ENCODE measurements at places on chromosomes 7 and 10.

DNA sequence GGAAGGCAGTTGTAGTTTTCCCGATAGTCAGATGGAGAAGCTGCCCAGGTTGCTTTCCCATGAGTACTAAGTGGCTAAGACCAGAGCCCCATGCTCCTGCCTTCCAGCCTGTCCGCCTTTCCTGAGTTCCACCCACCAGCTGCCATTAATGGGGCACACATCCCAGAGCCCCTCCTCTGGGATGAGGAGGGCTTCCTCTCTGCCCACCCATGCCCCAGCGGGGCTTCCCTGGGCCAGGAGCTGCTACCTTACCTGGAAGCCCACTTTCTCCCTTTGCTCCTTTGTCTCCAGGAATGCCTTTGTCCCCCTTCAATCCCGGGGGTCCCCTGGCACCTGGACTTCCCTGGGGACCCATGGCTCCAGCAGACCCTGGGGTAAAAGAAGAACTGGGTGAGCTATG is 7.8 kb downstream of the SFTPD start:
- peak; percentile 73 for DNase-seq

DNA sequence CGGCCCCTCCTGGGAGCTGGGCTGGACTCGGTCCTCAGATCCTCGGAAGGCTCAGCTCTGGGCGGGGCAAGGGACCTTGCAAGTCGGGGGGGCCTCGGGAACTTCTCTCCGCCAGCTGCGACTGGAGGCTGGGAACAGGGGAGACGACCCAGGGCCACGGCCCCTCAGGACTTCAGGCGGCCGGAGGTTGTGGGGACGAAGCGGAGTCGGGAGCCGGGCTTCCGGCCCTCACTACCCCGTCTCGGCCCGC is 2.6 kb downstream of the ADIRF start:
- no peak for DNase-seq

- no peak for DNase-seq
Measured at GRCh38 chr7:39299695-39300094, 266.5 kb upstream of the YAE1 start.

GRCh38 chr7:45367026-45367425 is 207.1 kb upstream of the ADCY1 start:
- no peak for DNase-seq

DNA sequence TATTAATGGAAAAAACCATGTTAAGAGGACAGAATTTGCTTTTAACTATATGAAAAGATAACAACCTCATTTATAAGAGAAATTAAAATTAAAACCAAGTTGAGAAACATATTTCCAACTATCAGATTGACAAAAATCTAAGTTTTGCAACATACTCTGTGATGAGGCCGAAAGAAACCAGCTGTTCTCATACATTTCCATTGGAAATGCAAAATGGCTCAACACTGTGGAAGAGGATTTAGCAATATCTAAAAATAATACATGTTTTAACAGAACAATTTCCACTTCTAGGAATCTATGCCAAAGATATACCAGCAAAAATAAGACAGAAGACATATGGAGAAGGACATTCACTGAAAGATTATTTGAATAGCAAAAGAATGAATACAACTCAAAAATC is 268.8 kb downstream of the DYNC1I1 start:
- DNase-seq: no peak

GRCh38 chr10:71090330-71090729 is 122.0 kb upstream of the UNC5B start:
- peak; percentile 40 for DNase-seq

DNA sequence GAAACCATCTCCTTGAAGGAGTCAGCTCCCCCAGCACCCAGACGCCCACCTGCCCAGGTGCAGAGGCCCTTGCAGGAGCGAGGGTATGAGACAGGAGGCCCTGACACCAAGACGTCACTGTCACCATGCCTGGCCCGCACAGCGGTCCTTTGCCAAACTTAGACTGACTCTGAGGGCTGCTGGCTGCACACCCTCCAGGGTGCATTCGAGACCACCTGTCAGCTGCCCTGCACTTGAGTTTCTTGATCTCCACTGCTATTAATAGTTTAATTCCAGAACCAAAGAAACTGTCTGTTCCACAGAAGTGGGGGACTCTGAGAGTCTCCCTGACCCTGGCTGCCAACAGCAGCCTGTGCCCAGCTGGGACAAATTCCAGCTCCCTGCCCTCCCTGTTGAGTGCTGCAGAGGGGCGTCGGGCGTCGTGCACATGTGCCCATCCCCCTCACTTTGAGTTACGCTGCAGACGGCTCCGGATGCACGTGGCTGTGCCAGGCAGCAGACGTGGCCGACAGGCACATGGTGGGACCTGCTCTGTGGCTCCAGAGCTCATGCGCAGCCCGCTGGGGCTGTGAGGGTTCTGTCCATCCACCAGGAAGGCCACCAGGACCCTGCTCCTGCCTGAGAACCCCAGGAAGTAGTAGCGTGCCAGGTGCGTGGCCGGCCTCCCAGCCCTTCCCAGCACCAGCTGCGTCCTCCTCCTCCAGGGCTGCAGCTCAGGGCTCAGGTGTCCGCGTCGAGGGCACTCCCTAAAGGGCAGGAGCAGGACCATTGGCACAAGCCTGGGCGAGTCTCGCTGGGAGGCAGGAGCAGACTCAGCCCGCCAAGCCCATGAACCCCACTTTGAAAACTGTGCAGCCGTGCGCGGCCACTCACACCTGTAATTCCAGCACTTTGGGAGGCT is 24.8 kb downstream of the ELFN1 start:
- DNase-seq: no peak

DNA sequence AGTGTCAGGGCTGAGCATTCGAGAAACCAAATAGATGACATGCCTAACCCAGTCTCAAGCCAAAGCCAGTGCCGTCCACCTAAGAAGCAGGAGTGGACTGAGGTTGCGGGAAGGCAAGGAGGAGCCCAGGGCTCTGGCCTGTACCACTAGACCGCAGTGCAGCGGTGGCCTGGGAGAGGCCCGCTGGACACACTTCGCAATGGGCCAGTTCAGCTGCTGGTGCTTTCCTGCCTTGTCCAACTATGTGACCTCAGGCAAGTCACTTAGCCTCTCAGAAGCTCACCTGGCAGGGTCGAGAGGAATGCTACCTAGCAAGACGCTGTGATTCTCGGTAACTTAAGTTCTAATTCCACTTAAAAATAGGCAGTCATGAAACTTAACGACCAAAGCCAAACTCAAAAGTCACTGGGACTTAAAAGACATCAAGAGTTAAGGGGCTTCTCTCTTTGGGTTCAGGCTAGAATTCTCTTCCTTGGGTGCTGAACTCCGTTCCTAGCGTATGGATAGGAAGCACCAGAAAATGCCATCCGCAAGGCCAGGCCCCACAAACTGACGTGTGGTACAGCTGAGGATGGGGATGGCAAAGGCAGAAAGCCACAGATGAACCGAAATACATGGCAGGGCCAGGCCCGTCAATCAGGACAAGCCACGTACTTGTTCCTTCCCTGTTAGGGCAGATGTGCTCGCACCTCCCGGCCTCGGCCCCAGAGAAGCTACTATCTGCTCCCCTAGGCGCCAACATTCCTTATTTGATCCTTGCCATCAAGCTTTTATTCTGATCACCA is 34.2 kb downstream of the CTBP2 start:
- no peak for DNase-seq

DNA sequence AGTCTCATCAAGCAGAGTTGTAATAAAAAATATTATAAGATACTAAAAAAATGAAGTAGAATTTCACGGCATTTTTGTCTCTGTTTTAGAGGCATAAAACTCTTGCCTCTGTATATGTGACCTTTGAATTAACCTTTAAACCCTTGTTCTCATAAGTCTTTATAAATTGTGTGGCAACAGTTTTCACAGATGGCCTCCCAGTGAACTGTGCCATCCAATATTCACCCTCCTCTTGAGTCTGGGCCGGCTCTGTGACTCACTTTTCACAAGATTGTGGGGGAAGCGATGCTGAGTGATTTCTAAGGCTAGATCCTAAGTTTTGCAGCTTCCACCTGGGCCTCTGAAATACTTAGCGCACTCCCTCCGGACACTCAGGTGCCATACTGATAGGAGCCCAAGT is 4.6 kb upstream of the USP6NL start:
- no peak for DNase-seq

DNA sequence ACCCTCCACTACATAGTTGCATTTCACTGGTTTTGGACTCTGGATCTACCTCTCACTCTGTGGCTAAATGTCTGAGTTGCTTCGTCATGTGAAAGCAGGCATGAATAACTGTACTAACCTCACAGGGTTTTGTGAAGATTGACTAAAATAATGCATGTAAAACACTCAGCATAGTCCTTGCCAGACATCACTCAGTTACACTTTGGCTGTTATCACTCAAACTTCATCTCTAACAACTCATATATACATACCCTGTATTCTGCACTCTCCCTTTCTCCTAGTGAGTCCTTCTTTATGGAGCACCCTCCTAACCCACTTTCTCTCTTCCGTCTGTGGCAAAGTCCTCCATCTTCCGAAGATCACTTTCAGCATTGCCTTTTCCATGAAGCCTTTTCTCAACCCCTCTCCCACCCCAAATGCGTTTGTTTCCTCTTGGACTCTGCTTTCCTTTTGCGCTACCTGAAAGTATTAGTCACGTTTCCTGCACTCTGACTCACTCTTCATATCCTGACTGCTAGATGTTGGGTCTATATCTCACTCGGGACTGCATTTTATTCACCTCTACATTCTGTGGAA is 72.6 kb downstream of the OSBPL3 start:
- DNase-seq: no peak

DNA sequence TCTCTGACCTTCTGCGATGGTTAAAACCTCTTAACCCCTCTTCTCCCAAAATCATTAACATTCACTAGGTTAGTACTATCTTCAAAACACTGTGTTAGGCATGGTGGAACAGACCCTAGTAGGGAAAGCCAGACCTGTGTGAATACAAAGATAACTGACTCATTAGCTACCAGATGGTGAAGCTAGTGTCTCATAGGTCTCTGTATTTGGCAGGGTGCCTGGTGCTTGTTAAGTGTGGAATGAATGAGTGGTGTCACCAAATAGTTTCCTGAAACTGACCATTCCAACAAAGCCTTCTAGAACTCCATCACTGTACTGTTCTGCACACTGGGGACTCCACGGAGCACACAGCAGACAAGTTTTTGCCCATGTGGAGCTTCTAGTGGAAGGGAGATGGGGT is 27.7 kb upstream of the TM9SF3 start:
- DNase-seq: no peak

GRCh38 chr7:74217455-74218342 is 7.9 kb downstream of the LAT2 start:
- no peak for DNase-seq

DNA sequence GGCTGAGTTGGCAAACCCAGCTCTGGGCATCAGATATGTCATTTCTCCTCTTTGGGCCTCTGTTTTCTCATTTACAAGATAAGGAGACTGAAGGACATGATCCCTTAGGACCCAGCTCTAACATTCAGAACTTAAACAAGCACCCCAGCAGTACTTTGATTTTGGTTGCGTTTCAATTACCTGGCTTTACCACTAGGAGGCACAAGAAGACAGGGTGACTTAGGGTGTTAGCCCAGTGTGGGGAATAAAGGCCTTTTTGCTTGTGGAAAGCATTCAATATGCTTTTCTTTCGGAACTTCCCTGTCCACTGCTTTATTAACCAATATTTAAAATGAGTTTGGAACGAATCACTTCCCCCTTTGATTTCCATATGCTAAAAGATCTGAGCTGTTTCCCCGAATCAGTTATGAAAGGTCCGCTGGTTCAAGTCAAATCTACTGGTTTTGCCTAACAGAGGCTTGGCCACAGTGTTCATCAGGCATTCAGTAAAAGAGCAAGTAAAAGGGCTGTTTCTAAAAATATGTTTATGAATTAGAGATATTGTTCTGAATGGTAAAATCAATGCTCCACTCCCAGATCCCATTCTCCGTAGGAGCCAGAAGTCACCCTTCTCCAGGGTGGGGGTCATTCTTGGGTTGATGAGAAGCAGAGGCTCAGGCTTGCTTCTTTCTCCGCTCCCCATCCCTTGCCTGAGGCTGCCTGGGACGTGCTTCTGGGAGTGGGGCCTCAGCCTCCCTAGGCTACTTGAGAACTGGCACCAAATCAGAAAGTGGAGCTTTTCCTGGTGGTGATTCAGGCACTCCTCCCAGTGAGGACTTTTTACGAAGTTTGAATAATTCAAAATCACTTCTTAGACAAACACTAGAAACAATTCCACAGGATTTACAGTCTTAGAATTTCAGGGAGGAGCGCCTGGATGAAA is 105.5 kb downstream of the MYOF start:
- no peak for DNase-seq

DNA sequence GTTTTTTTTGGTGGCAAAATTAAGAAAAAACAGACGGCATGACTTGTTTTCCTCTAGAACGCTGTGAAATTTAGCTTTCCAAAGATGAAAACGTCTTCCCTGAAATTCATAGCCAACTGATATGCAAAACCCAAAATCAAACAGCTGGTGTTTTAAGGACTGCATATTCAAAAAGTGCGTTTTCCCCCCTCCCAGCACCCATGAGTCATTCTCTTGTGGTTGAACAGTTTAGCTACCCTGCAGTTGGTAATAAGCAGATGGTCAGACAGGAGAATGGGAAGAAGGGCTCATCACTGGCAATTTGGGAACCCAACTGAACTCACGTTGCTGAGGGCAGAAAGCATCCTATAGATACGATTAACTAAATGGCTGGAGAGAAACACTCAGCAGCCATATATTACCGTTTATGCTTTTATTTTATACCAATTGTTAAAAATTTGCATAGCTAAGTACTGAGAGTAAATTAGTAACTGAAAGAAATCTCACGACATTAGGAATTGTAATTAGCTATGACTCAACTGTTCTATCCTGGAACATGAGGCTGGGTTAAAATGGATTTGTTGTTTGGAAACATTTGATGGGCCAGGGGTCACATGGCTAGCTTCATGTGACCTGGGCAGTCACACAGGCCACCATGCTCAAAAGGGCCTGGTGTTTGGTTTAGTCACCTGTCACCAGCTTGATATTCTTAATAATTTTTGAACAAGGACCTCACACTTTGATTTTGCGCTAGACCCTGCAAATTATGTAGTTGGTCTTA is 343.1 kb downstream of the PHTF2 start:
- no peak for DNase-seq

- DNase-seq: no peak
Measured at GRCh38 chr7:148175512-148175911, 415.1 kb upstream of the C7orf33 start.

DNA sequence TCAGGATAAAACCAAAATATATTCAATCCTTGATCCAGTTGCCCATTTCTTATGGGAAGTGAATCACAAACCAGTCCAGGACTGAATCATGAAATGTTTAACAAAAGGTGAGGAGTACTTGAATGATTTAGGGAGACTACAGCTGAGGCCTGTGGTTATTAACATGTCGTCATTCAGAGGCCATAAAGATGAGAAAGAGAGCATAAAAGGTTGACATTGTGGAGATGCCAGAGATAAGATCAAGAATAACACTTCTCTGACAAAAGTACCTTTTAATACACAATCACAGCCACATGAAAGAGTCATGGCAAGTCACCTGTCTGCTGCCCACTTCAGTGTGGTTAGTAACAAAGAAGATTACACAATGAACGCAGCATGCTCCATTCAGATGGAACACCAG is 1195.7 kb upstream of the SORCS1 start:
- no peak for DNase-seq

DNA sequence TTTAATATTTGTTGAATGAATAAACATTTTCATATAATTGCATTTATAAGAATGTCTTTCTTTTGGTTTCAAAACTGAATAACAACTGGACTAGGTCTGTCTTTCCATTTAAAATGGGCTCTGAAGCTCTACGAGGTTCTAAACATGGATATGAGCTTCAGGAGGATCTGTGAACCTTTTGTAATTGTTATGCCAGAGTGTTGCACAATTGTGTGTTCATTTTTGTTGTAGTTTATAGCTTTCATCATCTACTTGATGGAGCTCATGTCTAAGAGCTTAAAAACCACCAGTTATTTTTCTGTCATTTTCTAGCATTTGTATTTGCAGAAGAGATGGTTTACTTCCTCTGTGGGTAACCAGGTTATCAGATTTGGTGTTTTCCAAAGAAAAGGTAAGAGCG is 265.7 kb upstream of the NPY start:
- no peak for DNase-seq

Data from osteocyte (in vitro differentiated cells).